ENCODE measurements at places on chromosomes 3 and 15.

DNA sequence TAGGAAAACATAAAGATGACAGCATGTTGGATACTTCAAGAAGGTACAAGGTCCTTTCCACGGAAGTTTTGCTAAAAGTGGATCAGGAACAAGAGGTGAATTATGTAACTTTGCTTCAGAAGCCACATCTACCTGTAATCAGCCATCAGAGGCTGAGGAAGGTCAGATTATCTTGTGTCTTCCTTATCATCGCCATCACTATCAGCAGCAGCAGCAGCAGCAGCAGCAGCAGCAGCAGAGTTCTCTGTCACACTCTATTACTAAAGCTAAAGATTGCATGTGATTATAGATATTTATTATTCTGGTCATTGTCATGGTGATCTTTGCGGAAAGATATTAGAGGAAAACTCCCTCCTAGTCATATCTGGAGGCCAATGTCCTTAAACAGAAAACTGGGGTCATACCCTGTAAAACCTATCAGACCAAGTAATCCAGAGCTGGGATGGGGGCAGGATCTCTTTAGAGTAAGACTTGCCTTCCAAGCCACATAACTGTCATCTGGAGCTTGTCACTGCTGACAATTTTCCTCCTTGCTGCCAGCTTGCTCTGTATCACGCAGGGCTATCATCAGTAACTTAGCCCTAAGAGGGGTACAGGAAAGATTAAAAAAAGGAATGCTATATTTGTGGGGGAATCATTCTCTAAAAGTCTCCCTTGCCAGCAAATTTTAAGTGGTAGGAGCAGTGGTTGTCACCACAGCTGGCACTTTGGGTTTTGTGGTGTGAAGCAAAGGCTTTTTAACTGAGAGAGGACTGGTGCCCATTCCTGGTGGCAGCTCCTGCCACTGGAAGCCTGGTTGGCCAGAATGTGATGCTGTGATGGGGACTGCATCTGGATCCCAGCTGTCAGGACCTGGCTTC is 130.9 kb upstream of the RASGRP1 start:
- DNase-seq: no peak

- DNase-seq: no peak
Measured at GRCh38 chr15:78358102-78358870, 18.1 kb downstream of the CRABP1 start.

- DNase-seq: no peak
Measured at GRCh38 chr3:194939949-194940770, 254.5 kb downstream of the FAM43A start.

DNA sequence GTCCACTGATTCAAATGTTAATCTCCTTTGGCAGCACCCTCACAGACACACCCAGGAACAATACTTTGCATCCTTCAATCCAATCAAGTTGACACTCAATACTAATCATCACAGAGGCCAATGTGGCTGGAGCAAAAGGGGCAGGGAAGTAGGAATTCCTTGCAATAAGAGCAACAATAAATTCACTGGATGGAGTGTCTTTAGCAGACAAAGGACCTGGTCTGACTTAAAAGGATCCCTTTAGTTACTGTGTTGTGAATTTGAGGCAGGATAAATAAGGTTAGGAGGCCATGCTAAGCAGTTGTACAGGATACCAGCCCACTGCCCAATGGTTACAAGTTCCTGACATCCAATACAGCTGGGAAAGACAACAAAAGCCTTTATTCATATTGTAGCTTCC is 12.3 kb upstream of the GFM1 start:
- no peak for DNase-seq

DNA sequence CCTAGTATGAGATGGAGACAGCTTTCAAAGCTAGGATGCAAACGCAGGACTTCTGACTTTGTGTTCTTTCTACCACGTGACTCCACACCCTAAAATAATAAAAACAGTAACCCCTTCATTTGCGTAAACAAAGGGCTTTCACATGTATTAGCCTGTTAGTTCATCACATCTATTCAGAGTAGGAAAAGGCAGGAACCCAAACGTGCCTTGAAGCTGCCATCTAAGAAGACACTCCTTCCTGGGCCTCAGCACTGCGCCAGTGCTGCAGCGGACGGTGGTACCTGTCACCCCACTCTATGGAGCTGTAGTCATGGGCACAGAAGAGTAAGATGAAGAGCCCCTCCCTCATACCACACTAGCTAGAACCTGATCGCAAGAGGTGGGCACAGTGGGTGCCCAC is 34.3 kb downstream of the PLD1 start:
- no peak for DNase-seq

DNA sequence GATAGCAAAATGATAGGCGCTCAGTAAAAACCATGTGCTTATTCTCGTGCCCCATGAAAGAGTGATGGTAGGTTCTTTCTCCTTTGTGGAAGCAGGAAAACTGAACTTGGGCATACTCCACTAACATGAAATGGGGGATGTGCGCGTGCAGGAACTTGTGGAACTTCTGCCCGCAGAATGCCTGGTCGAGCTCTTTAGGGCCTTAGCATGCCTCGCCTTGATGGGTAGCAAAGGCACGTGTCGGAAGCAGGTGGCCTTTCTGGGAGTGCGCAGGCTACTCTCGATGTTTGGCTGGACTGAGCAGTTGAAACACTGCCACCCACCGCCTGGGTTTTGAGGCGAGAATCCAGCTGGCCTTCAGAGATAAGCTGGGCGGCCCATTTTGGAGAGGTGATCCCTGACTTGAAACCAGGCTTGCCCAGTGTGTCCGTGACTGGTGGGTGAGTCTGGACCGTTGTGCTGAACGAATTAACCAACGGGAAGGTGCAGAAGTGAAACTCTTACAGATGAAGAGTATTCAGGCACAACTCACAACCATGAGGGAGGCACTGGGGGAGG is 842 bp downstream of the PCCB start:
- peak; percentile 28 for DNase-seq

- peak; percentile 9 for DNase-seq
Measured at GRCh38 chr3:62332835-62333244, 40.5 kb downstream of the FEZF2 start.

DNA sequence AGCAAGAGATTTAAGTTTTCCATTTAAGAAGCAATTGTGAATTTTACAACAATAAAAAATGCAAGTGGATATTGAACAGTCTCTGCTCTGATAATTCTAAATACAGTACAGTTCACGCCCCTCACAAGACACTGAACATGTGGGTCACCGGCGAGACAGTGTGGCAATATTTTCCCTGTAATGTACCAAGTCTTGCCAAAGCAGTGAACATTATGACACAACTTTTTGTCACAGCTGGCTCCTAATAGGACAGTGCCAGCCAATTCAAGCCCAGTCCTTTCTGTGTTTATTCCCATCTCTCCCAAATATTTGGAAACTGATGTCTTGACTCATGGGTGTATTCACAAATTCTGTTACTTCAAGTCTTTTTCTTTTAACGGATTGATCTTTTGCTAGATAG is 62.3 kb downstream of the PPARG start:
- peak; percentile 44 for DNase-seq

- DNase-seq: no peak
Measured at GRCh38 chr3:11080492-11080891, 73.8 kb upstream of the HRH1 start.
